GM04503 (cell line): ENCODE measurements at places on chromosomes 3 and 15.

DNA sequence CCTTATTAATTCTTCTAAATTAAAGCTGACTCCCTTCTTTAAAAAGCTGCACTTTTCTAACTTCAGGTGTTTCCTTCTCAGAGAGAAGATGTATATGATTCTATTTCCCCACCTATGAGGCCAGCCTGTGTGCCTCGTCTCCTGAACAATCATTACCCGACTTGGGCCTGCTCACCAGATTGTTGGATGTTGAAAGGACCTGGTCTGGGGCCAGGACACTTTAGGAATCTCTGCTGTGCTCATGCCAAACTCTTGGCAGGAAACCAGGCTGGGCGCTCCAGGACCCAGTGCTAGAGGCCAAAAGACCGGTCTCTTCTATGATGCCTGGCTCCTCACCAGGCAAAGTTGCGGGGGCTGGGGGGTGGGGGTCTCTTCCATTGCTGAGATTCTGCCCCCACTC is 16.9 kb upstream of the LRRC31 start:
- peak; percentile 52 for DNase-seq

GRCh38 chr3:99842826-99843589 is 25.3 kb downstream of the CMSS1 start:
- no peak for DNase-seq

GRCh38 chr15:45759936-45760335 is 125.1 kb downstream of the SQOR start:
- DNase-seq, result no peak

GRCh38 chr15:82196353-82196752 is 66.2 kb downstream of the EFL1 start:
- DNase-seq, result no peak
